BE2C (cell line): ENCODE measurements at places on chromosomes 12 and 14.

GRCh38 chr14:57025456-57025855 lies 215.2 kb upstream of the OTX2 start:
- no peak for DNase-seq

DNA sequence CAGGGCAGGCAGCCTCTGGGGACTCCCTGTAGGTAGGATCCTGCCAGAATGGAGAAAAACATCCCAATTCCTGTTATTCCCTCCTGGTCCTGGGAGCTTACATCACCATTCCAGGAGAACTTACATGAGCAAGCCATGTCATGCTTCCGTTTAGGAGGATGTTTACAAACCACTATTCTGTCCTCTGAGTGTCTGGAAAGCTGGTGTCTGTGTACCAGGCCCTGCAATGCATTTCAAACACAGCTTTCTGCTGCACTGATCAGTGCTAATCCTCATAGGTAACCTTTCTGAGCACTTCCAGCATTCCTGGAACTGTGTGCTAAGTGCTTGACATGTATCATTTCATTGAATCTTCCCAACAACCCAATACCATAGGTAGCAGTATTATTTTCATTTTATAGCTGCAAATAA lies 19.8 kb upstream of the MAP1LC3B2 start:
- peak; percentile 46 for DNase-seq

GRCh38 chr14:66508846-66509621 lies 1.1 kb downstream of the GPHN start:
- peak; percentile 55 for DNase-seq

DNA sequence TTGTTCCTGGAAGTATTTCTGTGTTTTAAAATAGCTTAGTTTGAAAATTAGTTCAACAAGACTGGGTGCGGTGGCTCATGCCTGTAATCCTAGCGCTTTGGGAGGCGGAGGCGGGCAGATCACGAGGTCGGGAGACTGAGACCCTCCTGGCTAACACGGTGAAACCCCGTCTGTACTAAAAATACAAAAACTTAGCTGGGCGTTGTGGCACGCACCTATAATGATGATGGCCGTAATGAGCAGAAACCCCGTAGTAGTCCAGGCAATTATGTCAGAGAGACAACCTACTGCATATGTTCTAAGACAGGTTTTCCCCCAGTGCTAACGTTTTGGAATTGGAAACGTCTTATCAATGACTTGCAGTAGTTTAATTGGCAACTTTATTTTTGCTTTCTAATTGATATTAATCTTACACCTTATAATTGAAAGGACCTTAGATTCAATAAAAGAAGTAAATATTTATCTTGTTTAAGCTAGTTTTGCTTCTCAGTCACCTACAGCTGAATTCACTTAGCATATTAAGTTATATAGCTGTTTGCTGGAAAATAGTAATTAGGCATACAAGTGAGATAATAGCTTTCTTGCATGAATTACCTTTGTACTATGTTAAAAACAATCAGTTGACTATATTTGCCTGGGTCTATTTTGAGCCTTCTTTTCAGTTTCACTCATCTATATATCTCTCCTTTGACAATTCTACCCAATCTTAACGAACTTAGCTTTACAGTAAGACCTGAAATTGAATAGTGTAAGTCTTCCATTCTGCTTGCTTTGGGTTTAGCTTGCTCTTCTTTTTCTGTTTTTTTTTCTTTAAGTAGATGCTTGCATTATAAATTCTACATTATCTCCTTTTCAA lies 15.6 kb downstream of the CLECL1 start:
- no peak for DNase-seq

DNA sequence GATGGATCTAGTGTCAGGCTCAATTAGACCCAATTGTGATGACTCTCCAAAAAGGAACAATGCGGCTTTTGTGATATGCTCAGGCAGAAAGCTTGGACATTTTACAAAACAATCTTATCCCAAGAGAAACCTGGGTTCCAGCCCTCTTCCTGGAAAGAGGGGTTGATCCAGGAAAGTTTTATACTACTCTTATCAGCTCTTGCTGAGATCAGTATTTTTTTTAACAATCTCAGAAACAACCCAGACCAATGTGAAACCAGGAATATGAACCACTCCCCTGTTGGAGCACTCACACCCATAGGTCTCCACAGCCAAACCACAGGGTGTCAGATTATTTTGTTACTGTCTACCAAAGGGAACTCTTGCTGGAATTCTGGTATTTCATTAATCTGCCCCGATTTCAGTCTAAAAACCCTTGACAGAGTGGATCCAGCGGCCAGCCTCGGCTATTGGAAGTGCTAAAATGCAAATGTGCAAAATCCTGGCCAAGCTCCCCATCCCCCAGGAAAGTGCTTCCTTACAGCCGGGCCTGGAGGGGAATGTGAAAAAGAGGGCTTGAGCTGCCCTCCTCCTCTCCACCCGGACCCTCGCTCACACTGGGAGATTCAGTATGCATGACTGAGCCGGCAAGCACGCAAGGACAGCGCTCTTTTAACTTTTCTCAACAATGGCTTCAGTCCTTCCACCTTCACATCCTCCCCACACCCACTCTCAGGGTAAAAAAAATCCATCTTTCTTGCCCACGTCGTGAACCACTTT lies 4.0 kb downstream of the FBXL14 start:
- no peak for DNase-seq

DNA sequence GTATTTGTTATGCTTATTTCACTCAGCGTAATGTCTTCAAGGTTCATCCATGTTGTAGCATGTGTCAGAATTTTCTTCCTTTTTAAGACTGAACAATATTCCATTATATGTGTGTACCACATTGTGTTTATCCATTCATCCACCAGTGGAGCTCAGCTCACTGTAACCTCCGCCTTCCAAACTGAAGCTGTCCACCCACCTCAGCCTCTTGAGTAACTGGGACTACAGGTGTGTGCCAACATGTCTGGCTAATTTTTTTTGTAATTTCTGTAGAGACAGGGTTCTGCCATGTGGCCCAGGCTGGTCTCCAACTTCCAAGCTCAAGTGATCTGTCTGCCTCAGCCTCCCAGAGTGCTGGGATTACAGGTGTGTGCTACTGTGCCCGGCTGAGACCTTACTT lies 21.1 kb downstream of the CCDC77 start:
- no peak for DNase-seq

DNA sequence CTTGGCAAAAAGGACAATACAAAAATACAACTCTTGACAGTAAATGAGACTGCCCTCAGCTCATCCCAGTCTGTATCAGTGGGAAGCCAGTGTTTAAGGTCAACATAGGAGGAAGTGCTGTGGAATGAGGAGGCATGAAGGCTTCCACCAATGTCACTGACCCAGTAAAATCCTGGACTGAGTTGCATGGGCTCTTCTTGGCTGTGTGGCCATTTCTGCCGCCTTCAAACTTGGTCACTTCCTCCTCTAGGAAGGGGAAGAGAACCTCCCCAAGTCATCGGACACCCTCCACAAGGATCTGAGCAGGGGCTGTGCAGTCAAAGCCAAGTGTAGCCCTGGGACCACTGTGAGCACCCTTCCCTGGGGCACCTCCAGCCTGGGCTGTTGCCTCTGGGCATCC lies 11.9 kb downstream of the GPR68 start:
- DNase-seq = no peak

- no peak for DNase-seq
Observed at GRCh38 chr14:96407935-96408570, 16.1 kb downstream of the AK7 start.

DNA sequence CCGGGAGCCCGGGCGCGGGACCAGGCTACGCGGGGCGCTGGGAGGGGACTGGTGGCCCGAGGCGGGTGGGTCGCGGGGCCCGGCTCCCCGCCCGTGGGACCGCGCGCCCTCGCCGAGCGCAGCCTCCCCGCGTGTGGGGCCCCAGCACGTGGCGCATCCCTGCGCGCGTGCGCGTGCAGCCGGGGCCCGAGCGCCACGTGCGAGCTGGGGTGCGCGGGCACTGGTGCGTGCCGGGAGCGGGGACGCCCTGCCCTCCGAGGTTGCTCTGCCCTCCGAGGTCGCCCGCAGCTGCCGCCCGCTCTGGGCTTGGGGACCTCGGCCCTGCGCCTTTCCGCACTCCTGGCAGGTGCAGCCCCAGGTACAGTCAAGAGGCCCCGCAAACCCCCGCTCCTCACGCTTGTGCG lies 365 bp upstream of the CCDC88C start:
- peak; percentile 52 for DNase-seq

GRCh38 chr12:121798787-121799155 lies 5.0 kb upstream of the SETD1B start:
- DNase-seq = peak; percentile 14

GRCh38 chr14:100734031-100734990 lies 7.6 kb downstream of the DLK1 start:
- no peak for DNase-seq

DNA sequence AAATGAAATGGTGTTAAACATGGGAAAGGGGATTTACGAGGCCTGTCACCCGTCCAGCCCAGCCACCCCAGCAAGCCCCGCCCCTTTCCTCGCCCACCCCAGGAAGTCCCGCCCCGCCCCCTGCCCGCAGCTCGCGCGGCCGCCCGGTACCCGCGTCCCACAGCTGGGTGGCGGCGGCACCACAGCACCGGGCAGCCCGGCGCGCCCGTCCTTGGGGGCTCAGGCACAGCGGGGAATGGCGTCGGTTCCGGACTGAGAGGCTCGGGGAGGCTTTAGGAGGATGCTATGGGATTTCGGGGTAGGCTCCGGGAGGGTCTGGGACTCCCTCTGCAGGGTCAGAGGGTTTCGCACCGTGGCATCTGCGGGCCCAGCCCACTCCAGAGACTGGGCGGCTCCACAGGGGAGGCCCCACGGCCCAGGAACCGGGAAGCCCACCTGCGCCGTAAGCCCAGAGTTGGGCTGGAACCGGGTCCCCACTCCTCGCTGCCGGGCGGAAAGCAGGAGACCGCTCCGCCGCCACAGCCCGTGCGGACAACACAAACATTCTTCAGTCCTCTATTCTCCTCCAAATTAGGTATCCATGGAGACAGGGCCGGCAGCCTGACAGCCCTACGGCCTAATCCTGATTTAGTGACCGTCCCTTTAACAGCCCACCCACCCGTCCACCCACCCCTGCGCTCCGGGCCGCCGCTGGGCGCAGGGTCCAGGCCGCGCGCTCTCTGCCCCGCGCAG lies 1.4 kb downstream of the FIGNL2 start:
- DNase-seq = peak; percentile 85

DNA sequence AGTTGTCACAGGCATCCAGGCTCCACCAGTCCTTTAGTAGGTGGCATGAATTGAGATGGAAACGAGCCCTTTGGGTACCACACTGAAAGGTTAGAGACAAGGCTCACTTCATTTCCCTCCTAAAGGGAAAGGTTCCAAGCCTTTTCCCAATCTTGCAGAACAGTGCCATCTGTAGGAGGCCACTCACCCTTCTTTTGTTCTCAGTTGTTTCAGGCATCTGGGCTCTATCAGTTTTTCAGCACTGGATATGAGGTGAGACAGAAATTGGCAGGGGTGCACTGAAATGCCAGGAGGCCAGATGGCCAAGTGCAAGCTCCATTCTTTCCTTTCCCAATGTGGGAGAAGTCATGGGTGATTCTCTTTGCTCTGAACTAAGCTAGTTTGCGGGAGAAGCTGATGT lies 15.2 kb downstream of the FBXO33 start:
- DNase-seq = peak; percentile 49

- no peak for DNase-seq
Observed at GRCh38 chr12:96335270-96335669, 65.0 kb downstream of the CDK17 start.

GRCh38 chr14:59060841-59061240 lies 127.6 kb upstream of the DAAM1 start:
- no peak for DNase-seq

DNA sequence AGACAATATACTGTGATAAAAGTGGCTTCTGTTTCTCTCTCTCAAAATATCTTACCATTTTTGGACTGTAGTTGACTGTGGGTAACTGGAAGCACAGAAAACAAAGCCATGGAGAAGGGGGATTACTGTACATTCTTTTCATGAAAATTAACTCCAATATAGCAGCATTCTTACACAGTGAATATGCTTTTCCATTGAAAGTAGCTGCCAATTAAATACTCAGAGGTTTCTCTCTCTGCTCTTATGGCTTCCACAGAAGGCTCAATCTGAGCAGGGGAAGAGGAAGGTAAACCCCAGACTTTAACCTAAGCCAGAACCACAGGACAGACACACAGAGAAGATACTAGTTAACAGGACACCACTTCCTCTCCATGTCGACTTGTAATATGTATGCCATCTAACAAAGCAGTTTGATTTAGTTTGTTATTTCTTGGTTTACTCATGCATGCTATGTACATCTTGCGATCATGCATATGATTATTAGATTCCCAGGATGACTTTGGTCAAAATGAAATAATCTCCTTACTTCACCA lies 150.2 kb downstream of the SSPN start:
- DNase-seq = no peak

GRCh38 chr14:20382526-20382925 lies 30.8 kb downstream of the TEP1 start:
- no peak for DNase-seq

- no peak for DNase-seq
Observed at GRCh38 chr12:28079539-28079938, 107.0 kb upstream of the PTHLH start.

GRCh38 chr14:93705513-93706156 lies 82.7 kb downstream of the PRIMA1 start:
- DNase-seq = no peak

DNA sequence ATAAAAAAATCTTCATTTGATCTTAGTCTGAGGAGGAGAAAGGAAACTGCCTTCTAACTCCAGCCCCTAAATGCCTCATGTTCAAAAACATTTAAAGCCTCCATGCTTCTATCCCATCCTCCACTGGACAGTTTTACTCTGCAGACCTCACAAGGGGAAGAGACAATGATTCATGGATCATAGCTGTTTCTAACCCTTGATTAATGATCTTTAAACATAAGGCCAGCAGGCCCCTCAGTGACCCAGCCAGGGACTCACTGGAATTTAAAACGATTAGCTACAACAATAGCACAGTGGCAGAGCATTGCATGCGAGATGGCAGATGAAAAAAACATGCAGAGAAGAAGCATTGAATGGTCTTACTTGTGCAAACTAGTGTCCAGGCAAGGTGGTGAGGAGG lies 6.0 kb downstream of the DCTN2 start:
- no peak for DNase-seq

GRCh38 chr12:51195841-51196240 lies 22.0 kb downstream of the POU6F1 start:
- no peak for DNase-seq

DNA sequence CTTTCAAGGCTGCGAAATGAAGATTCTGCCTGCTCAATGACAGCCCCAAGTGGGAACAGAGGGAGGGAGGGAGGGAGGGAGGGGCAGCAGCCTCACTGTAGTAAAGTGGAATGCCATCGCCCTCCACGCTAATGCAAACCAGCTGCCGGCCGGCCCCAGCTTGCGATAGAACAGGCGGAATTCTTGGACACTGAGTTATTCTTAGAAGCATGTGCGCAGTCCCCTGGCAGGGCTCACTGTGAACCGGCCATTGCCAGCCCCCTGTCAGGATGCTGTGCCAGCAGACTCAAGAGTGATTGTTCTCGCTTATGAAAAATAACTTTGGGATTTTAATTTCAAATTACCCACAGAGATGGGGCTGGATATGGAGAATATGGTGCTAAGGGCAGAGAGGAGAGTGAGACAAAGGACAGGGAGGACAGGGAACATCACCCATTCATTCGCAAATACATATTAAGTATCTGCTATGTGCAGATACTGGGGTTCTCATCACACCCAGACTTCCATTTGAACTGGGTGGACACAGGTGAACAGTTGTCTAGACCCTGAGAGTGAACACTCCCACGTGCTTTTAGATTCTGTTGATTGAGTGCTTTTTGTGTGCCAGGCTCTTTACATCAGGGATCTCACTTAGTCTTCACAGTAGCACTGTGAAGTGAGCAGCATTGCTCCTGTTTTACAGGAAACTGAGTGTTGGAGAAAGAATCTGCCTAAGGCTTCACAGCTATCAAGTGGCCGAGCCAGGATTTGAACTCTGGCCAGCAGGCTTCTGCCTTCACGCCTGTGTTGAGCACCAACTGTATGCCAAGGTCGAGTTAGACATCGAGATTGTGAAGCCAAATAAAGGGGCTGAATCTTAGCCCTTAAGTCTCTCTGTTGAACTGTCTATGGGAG lies 192.9 kb downstream of the C12orf75 start:
- peak; percentile 14 for DNase-seq
